ENCODE measurements at places on chromosomes 1 and 21. TPM values are rescaled to one million over a fixed set of nuclear protein-coding genes. Genes with fewer than 3 reads are reported as not detected.

Gene OR2L8
- 0.45 TPM for total RNA-seq

Gene TNFSF4
- 0.82 TPM for total RNA-seq

DNA sequence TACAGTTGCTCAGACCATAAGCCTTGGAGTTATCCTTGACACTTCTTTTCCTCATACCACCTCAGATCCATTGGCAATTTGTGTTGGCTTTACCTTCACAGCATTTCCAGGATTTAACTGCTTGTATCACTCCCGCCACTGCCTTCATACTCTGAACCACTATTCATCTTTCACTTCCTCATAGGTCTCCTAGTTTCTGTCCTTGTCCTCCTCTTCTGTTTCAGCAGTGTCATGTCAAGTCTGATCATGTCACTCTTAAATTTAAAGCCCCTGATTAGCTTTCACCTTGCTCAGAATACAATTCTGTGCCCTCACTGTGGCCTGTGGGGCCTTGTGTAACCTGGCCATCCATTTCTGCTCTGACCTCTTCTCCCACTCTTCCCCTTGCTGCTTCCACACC is 34.7 kb upstream of the C1orf115 start:
- no peak for DNase-seq

Gene PKN2
- total RNA-seq = 27.0 TPM

DNA sequence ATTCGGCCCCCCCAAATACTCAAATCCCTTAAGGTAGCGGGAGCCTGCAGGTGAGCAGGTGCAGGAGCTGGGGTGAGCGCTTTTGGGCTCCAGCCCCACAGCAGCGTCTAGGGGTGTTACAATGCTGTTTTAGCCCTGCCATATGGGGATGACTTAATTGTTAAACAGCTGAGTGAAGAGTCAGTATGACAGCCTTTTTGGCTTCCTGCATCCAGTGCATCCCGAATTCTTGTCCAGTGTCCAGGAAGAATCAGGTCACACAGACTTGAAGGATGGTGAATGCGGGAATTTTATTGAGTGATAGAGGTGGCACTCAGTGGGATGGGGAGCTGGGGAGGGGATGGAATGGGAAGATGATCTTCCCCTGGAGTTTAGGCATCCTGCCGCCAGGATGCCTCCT is 30.4 kb upstream of the HHAT start:
- no peak for DNase-seq

Gene UBE2U
- not detected for total RNA-seq

Data from activated naive CD4-positive, alpha-beta T cell treated with anti-CD3 and anti-CD28 coated beads, Interleukin-2, amount 50 U/mL, for 72 hours (primary cell).